ENCODE measurements at places on chromosomes 5 and 9. TPM values are rescaled to one million over a fixed set of nuclear protein-coding genes. Genes with fewer than 3 reads are reported as not detected.

The MACROH2A1 gene
- 211 TPM for total RNA-seq

The FAM151B gene
- total RNA-seq, result not detected

The GPRIN1 gene
- 10.7 TPM for total RNA-seq

The MLANA gene
- total RNA-seq, result not detected

The CFAP77 gene
- total RNA-seq, result not detected

The TMEM171 gene
- not detected for total RNA-seq

The OCLN gene
- total RNA-seq, result 0.29 TPM

The CCNI2 gene
- not detected for total RNA-seq

The DIPK1B gene
- 20.4 TPM for total RNA-seq

The CDH18 gene
- 0.87 TPM for total RNA-seq

The KCNV2 gene
- not detected for total RNA-seq

The DMGDH gene
- 0.58 TPM for total RNA-seq

The TXNDC8 gene
- total RNA-seq, result not detected

The BTNL9 gene
- total RNA-seq, result 50.7 TPM

The TAS2R1 gene
- not detected for total RNA-seq

The NMUR2 gene
- total RNA-seq, result not detected

The C9orf85 gene
- 6.7 TPM for total RNA-seq

The SAXO1 gene
- total RNA-seq, result not detected

The FAM53C gene
- total RNA-seq, result 38.5 TPM

The CCIN gene
- total RNA-seq, result not detected

The PCDHGA8 gene
- 0.18 TPM for total RNA-seq

The CD14 gene
- total RNA-seq, result 0.47 TPM

The NRG2 gene
- not detected for total RNA-seq

The SHC3 gene
- 0.02 TPM for total RNA-seq

The FAM81B gene
- 0.36 TPM for total RNA-seq

The IFNK gene
- total RNA-seq, result not detected

The GFI1B gene
- total RNA-seq, result 73.4 TPM

The FAM153A gene
- total RNA-seq, result not detected

The GABRB2 gene
- not detected for total RNA-seq

The NDST1 gene
- total RNA-seq, result 43.2 TPM

The CYSRT1 gene
- 0.60 TPM for total RNA-seq

The EPB41L4A gene
- total RNA-seq, result 0.35 TPM

The GPR151 gene
- total RNA-seq, result not detected

The EPB41L4B gene
- total RNA-seq, result 0.38 TPM

The AIF1L gene
- total RNA-seq, result 1.7 TPM

The ELOVL7 gene
- 11.6 TPM for total RNA-seq

The ADCY2 gene
- 0.18 TPM for total RNA-seq

The WDR31 gene
- total RNA-seq, result 1.4 TPM

The BTNL3 gene
- not detected for total RNA-seq

The TNFSF15 gene
- not detected for total RNA-seq

The SH3TC2 gene
- total RNA-seq, result 1.1 TPM

The PALM2AKAP2 gene
- not detected for total RNA-seq

The LRRC19 gene
- total RNA-seq, result not detected
